Subcutaneous preadipocyte (primary cell): ENCODE measurements at places on chromosomes 3 and 15. TPM values are rescaled to one million over a fixed set of nuclear protein-coding genes. Genes with fewer than 3 reads are reported as not detected.

COL6A6 gene
- total RNA-seq: under 0.01 and 0.20 TPM in 2 replicates

LRIG1 gene
- 7.0 and 9.6 TPM in 2 replicates for total RNA-seq

MTFMT gene
- 22.4 and 24.2 TPM in 2 replicates for total RNA-seq

PLOD2 gene
- 75.0 and 87.6 TPM in 2 replicates for total RNA-seq
